Breast epithelium (tissue), 4 donors: ENCODE measurements at places on chromosomes 5 and 9. TPM values are rescaled to one million over a fixed set of nuclear protein-coding genes. Genes with fewer than 3 reads are reported as not detected.

Gene ORM2
- 2.9 TPM for total RNA-seq

Gene SPRY4
- total RNA-seq: 14.5 TPM

Gene C5orf22
- total RNA-seq: 14.4 TPM

Gene SPATA9
- total RNA-seq: 0.32 TPM

Gene RMRP
- 2,058 TPM for total RNA-seq

Gene SREK1IP1
- total RNA-seq: 13.0 TPM

Gene LCN10
- 6.9 TPM for total RNA-seq

Gene SEMA6A
- total RNA-seq: 40.3 TPM

Gene PCDHGA11
- 5.0 TPM for total RNA-seq

Gene TRAF2
- 8.9 TPM for total RNA-seq

Gene GFPT2
- total RNA-seq: 27.2 TPM

Gene BHMT2
- 63.7 TPM for total RNA-seq

Gene PRDM9
- not detected for total RNA-seq

Gene SMAD5
- 45.6 TPM for total RNA-seq

Gene NMUR2
- total RNA-seq: 0.33 TPM

Gene FBP2
- total RNA-seq: not detected

Gene VDAC1
- 118 TPM for total RNA-seq

Gene OR1J2
- total RNA-seq: not detected

Gene LRRTM2
- 1.0 TPM for total RNA-seq

Gene ANXA6
- 206 TPM for total RNA-seq

Gene MYOT
- total RNA-seq: 11.0 TPM

DNA sequence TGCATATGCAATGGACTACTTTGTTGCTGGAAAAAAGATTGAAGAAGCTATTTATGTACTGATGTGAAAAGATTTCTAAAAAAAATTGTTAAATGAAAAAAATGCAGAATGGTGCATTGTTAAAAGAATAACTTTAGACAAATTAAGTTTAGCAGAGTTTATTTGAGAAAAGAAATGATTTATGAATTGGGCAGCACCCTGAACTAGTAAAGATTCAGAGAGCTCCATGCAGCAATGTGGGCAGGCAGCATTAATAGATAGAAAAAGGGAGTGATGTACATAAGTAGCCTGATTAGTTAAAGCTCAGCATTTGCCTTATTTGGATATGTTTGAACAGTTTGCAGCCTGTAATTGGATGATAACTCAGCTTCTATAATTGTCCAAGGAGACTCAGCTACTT is 677.9 kb upstream of the SEMA6A start:
- no peak for DNase-seq

- DNase-seq: no peak
These were observed 846 bp downstream of the MGAT1 start for GRCh38 chr5:180801596-180802324.

GRCh38 chr9:125156551-125156950 is 13.2 kb upstream of the SCAI start:
- no peak for DNase-seq

- no peak for DNase-seq
These were observed 2.6 kb downstream of the SLC31A1 start for GRCh38 chr9:113223963-113224362.

- DNase-seq: no peak
These were observed 5.7 kb upstream of the ZBTB34 start for GRCh38 chr9:126854734-126855133.

- DNase-seq: no peak
These were observed 234.3 kb upstream of the TMEM161B start for GRCh38 chr5:88503041-88503345.

DNA sequence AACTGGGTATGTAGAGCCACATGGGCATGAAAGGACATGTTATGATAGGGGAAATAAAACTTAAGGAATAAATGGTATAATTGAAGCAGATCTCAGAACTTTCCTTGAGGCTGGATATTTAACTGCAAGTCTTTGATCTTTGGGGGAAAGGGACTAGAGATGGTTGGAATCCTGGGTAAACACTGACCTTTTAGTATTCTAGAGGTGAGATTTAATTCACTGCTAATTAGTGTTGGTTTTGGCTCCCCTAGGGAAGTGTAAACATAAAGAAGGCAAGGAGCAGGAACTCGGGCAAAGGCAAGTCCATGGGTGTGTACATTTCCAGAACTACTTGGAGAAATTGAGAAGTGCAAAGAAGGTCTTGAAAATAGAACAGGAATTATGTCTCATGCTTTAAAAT is 16.6 kb downstream of the NIM1K start:
- no peak for DNase-seq

DNA sequence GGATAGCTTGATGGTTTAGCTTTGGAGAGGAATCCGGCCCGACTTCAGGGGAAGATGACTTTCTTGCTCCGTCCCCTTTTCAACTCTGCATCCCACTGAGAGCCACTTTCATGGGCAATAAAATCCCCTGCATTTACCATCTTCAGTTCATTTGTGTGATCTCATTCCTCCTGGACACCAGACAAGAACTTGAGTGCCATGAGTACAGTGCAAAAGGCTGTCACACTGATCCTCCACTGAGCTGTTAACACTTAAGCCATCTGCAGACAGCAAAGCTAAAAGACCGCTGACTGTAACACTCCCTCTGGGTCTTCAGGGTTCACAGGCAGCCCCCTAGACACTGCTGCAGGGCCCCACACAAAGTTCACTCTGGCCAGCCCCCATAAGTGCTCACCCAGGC is 48.3 kb upstream of the TCERG1 start:
- no peak for DNase-seq

- no peak for DNase-seq
These were observed 14.3 kb downstream of the CDC14B start for GRCh38 chr9:96605328-96605727.

GRCh38 chr9:130182381-130182909 is 10.2 kb downstream of the NCS1 start:
- no peak for DNase-seq

GRCh38 chr9:117747386-117747970 is 43.3 kb downstream of the TLR4 start:
- DNase-seq: no peak

DNA sequence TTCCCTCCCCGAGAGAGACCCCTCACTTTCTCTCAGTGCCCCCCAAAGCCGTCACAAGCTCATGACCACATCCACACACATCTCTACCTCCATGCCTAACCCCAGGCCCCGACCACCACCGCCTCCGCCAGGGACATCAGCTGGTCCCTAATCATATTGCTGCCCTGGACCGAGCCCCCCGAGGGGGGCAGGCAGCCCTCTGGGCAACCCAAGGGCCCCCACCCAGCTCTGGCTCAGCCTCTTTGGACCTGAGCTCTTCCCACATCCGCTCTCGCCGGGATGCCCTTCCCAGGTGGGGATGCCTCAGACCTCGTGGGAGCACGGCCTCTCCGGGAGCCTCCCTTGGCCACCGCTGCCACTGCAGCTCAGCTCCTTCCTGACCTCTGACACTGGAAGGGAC is 18.5 kb downstream of the LHX3 start:
- DNase-seq: no peak

GRCh38 chr9:105661011-105661410 is 1.2 kb upstream of the TAL2 start:
- no peak for DNase-seq

- no peak for DNase-seq
These were observed 214.1 kb upstream of the EFNA5 start for GRCh38 chr5:107884871-107885270.

- DNase-seq: no peak
These were observed 284.5 kb downstream of the RFX3 start for GRCh38 chr9:3241290-3241689.

DNA sequence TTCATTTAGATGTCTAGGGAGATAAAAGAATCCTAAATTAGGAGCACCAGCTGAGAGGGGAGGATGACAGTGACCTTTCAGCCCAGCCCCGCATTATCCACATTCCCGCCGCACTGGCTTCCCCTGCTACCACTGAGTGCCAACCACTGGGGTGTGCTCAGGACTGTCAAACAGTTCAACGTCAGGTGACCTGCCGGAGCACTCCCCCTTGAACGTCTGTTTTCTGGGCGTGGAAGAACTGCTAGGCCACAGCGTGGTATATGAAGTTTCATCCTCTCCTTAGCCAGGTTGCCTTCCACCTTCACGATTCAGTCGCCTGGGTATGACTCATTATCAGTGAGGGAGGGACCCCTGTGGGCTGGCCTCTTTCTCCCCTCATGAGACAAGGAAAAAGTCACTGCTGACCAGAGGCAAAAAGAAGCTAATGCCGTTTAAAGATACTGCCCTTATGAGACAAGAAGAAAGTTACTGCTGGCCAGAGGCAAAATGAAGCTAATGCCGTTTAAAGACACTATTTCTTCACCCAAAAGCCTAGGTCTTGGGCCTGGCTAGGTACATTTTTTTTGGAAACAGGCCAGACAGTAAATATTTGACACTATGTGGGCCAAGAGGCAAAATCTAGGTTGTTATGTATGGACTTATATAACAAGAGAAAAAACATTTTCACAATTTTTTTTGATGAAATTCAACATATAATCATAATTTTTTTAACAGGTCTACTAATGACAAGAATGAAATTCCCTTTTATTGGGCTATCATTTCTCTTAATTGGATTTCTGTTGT is 4.6 kb downstream of the NMRK1 start:
- DNase-seq: peak; percentile 37

DNA sequence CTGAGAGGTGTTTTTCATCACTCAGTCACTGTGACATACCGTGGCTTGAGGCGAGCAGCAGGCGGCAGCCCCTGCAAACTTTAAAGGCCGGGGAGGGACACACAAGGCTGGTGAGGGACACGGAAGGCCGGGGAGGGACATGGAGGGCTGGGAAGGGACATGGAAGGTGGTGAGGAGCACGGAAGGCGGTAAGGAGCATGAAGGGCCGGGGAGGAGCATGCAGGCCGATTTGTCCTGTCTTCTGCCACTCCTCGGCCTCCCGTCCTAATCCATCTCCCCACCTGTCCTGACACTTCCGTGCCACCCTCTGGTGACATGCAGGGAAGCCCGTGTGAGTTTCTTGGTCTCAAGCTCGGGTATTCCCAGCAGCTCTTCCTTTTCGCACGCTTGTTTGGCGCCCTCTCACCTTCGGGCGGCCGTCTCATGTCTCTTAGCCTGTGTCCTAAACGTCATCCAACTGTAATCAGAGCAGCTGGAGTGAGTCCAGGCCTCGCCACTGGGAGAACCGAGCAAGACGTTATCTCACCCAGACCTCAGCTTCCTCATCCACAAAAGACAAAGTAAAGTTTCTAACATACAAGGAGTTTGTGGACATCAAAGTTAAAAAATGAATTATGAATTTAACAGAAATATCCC is 126.5 kb downstream of the MRPL36 start:
- no peak for DNase-seq
